ENCODE measurements at places on chromosomes 1 and 21.

- DNase-seq = no peak
These were observed 107.6 kb downstream of the GALNT2 start for GRCh38 chr1:230174471-230175162.

- DNase-seq = no peak
These were observed 1.9 kb downstream of the ADARB1 start for GRCh38 chr21:45076245-45076711.

DNA sequence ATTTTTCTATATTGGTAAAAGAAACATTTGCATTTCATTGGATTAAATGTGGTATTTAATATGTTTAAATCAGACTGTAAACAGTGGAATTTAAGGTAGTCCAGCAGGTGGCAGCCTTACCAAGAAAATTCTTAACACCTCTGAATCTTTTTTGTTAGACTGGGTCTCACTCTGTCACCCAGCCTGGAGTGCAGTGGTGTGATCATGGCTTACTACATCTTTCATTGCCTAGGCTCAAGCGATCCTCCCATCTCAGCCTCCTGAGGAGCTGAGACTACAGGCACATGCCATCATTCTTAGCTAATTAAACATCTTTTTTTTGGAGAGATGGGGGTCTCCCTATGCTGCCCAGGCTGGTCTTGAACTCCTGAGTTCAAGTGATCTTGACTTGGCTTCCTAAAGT lies 98.8 kb downstream of the RABGAP1L start:
- no peak for DNase-seq

- DNase-seq = no peak
These were observed 771 bp downstream of the ABCD3 start for GRCh38 chr1:94418664-94419655.

- peak; percentile 69 for DNase-seq
These were observed 98.9 kb upstream of the BACE2 start for GRCh38 chr21:41068967-41069642.

- peak; percentile 8 for DNase-seq
These were observed 215.4 kb downstream of the ASTN1 start for GRCh38 chr1:176949033-176949662.

GRCh38 chr1:103267893-103268292 lies 159.6 kb upstream of the COL11A1 start:
- no peak for DNase-seq

DNA sequence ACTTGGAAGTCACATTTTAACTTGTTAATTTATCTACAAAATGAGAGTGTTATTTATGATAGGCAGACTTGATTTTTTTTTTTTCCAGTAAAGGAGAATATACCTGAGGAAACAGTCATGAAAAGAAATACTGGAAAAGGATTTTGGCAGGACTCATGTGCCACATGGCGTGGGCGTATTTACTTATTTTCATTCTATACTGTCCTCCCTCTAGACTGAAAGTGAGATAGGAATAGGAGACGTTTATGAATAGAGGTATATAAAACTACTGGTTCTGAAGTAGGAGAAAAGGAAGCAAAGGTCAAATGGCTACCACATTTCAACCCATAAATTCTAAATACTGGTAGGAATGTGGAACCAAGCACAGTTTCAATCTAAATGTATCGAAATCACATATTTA lies 94.8 kb upstream of the MPC2 start:
- no peak for DNase-seq

GRCh38 chr21:29371464-29371863 lies 72.7 kb downstream of the BACH1 start:
- DNase-seq = no peak

DNA sequence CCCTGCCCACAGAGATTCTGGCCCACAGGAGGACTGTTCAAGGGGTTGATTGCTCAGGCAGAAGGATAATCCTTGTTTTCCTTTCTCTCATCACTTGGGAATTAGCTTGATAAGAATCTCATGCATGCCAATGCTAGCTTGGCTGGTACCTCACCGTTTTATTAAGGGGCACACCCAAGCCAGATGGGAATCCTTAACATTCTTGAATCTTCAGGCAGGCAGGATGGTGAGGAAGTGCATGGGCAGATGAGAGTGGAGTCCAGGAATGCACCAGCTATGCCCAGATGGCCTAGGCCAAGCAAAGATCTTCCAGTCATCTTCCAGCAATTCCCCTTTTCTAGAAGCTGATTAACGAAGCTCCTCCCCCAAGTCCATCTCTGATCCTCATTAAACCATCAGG lies 4.1 kb upstream of the LCE7A start:
- DNase-seq = no peak

- no peak for DNase-seq
These were observed 6.8 kb upstream of the IL24 start for GRCh38 chr1:206890125-206891060.

DNA sequence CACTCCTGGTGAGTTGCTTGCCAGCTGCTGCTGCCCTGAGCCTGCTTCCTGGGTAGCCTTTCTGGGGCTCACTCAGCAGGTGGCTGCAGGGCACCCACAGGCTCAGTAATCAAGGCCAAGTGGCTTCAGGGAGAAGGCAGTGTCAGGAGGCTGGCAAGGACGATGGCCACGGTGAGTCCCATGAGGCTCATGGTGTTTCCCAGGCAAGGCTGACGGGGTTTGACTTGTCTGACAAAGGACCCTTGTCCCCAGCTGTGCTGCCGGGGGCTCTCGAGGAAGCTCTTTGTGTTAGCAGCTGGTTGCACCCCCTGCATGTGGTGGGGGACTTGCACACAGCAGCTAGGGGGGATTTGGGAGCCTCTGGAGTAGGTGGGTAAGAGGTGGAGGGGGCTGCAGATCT lies 190.5 kb upstream of the C1orf174 start:
- no peak for DNase-seq

- DNase-seq = no peak
These were observed 9.0 kb upstream of the RBM8A start for GRCh38 chr1:145936247-145936646.
